Memory B cell (primary cell): ENCODE measurements at places on chromosomes 16 and 17.
A peak's percentile ranks its signal among the peaks of the same experiment; 100 is the strongest.

DNA sequence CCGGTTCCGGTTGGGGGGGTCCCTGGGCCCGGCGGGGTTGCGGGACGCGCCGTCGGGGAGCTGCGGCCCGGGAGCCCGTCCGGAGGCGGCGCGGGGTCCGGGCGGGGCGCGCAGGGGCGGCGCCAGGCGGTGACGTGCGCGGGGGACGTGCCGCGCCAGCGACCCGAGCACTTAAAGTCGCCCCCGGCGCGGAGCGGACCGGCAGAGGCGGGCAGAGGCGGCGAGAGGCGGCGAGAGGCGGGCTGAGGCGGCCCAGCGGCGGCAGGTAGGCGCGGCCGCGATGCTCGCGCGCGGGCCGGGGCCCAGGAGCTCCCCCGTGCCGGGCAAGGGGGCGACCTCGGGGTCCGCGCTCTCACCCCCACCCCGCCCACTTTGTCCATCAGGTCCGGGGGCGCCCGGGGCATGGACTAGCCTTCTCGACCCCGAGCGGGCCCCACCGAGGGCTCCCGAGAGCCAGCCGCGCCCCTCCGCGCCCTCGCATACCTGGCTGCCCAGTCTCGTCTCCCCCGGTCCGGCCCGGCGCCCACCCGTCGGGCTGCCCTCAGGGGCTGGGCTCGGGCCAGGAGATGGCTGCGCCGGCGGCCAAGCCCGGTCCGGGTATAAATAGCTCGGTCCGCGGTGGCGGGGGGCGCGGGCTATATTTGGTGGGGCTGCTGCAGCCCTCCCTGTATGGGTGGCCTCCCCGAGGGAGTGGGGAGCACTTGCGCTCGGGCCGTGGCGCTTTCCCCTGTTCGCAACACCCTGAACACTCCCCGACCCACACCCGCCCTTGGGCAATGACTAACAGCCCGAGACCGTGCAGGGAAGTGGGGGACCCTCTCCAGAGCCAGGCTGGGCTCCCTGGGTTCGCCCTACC lies at the start of gene SLC16A3:
TSS of gene SLC16A3 (plus strand) at position 201 of the 856 bp plus-strand sequence. CDS start 6,967 bp downstream, outside the sequence.
- no peaks in the 10 kb centered on the region for H3K36me3 ChIP-seq
- H3K27me3 ChIP-seq = no peaks in the 10 kb centered on the region
- peak within 1 kb of the TSS; percentile 93 for H3K4me3 ChIP-seq

GRCh38 chr17:50363217-50364060 lies 9.5 kb downstream of the MRPL27 start:
- H3K27me3 ChIP-seq = no peaks in the 10 kb centered on the region
- peaks cover 3% of the 10 kb centered on the region for H3K4me1 ChIP-seq
- no peak overlapping the region for H3K4me3 ChIP-seq
- H3K36me3 ChIP-seq = peaks cover 16% of the 10 kb centered on the region

DNA sequence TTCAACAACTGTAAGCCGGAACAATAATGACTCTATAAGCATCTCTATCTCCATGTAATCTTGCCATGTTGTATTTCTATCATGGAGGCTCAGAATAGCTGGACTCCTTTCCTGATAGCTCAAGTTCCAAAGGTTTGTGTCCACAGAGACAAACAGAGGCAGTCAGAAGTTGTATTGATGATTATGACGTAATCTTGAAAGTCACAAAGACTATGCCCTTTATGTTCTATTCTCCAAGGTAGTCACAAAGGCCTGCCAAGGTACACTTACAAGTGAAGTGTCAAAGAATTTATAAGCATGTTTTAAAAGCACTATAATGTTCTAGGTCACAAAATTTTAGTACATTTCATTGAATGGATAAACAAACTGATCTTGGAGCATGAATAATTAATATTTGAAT lies 542.2 kb downstream of the CDH11 start:
- no peaks in the 10 kb centered on the region for H3K27me3 ChIP-seq
- H3K27ac ChIP-seq = no peak overlapping the region
- no peaks in the 10 kb centered on the region for H3K36me3 ChIP-seq
- H3K4me1 ChIP-seq = no peaks in the 10 kb centered on the region

GRCh38 chr16:616733-617586 lies 13.8 kb upstream of the WFIKKN1 start:
- H3K27ac ChIP-seq = no peak overlapping the region
- no peaks in the 10 kb centered on the region for H3K27me3 ChIP-seq
- peaks cover 9% of the 10 kb centered on the region for H3K4me1 ChIP-seq
- H3K4me3 ChIP-seq = no peak overlapping the region
- DNase-seq = no peak
- H3K36me3 ChIP-seq = peaks cover 10% of the 10 kb centered on the region

- no peak for DNase-seq
- no peaks in the 10 kb centered on the region for H3K36me3 ChIP-seq
- H3K4me3 ChIP-seq = no peak overlapping the region
- no peaks in the 10 kb centered on the region for H3K4me1 ChIP-seq
- H3K27me3 ChIP-seq = no peaks in the 10 kb centered on the region
These were observed 430.3 kb upstream of the GOT2 start for GRCh38 chr16:59164461-59164860.

GRCh38 chr17:57636985-57637665 lies 108.0 kb downstream of the CCDC182 start:
- DNase-seq = no peak
- H3K27me3 ChIP-seq = no peaks in the 10 kb centered on the region
- H3K36me3 ChIP-seq = peaks cover 32% of the 10 kb centered on the region
- peak overlapping the region; percentile 74 for H3K27ac ChIP-seq
- peak overlapping the region; percentile 84 for H3K4me3 ChIP-seq
